ENCODE measurements at places on chromosomes 7 and 10.

GRCh38 chr10:34758447-34758996 lies 56.6 kb downstream of the PARD3 start:
- DNase-seq, result no peak

GRCh38 chr7:123204206-123204835 lies 4.6 kb upstream of the SLC13A1 start:
- no peak for DNase-seq

DNA sequence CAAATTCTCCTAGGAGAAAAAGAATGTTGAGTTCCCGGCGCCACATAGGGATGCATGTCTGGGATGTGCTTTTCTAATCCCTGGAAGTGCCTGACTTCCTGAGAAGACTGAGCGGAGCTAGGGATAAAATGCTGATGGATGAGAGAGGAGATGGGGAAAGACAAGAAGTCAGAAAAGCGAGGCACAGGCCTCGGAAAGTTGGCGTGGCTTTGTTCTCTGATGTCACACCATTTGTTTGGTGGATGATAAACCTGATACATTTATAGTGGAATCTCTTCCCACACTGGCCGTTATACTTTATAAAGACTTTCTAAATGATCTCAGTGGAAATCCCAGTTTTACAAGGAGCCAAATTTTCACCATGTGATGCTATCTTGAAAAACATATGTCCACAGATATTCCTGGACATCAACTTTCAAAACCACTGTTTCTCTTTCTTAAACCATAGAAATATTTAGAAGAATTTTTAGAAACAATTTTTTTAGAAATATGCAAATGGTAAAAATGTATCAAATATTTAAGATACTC lies 188.8 kb upstream of the SVIL start:
- DNase-seq, result no peak

GRCh38 chr7:92359801-92360200 lies 87.5 kb upstream of the GATAD1 start:
- DNase-seq, result no peak

DNA sequence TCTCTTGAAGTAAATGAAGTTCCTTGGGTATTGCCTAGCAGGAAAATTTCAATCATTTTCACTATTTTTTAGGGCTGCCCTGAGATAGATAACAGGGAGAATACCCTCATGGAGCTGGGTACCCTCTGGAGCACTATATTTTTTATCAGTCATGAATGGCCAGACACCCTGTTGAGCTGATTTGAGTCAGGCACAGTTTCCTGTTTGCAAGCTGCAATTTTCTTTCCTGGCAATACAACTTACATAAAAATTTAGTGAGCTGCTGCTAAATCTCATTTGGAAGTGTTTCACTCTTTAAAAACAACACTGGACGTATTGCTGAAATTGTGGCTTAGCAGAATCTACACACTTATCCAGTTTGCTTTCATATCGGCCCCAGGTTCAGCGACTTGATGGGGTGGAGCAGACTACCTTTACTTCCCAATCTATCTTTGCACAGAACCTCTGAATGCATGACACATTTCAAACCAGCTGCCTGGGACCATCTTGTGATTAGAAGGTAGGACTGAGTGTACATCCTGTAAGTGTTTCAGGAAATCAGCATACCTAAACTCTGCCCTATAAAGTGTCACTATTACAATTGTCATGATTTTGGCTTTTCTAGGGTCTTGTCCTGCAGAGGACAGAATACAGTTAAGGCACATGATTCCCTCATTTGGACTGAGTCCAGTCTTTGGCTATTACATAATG lies 125.7 kb upstream of the FAM3C start:
- DNase-seq, result no peak

- DNase-seq, result no peak
These were observed 46.4 kb downstream of the MYPN start for GRCh38 chr10:68155615-68156210.

- DNase-seq, result no peak
These were observed 61.5 kb downstream of the KCND2 start for GRCh38 chr7:120334475-120334874.

GRCh38 chr10:14102056-14102455 lies 228.7 kb downstream of the FRMD4A start:
- no peak for DNase-seq

DNA sequence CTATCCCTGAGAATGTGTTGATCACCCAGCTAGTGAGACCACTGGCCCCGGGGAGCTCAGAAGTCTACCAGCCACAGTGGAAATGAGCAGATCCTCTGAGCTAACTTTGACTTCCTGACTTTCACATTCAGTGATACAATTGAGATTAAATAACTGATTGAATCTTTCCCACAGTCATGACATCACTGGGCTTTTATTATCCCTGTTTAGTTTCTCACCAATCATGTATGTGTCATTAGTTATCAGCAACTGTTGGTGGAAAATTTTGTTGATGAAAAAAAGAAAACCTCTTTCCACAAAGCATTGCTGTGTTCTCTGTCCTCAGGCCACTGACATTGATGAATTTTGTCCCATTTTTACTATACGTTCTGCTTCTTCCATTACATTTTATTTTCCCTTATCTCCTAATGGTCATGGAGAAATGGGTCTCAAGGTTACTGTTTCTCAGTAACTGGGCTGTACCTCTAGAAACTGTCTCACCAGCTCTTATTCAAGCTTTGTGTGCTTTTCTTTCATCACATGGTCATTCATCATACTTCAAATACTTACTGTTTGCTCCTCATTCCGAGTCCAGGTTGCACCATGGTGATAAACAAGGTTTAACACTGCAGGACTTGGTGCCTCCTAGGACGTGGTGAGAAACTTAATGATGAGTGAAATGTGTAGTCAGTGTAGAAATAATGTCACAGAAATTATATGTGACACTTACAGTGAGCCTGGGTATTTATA lies 304.7 kb downstream of the CDK14 start:
- DNase-seq, result no peak

- DNase-seq, result no peak
These were observed 15.2 kb upstream of the SFTPA1 start for GRCh38 chr10:79595510-79595909.

DNA sequence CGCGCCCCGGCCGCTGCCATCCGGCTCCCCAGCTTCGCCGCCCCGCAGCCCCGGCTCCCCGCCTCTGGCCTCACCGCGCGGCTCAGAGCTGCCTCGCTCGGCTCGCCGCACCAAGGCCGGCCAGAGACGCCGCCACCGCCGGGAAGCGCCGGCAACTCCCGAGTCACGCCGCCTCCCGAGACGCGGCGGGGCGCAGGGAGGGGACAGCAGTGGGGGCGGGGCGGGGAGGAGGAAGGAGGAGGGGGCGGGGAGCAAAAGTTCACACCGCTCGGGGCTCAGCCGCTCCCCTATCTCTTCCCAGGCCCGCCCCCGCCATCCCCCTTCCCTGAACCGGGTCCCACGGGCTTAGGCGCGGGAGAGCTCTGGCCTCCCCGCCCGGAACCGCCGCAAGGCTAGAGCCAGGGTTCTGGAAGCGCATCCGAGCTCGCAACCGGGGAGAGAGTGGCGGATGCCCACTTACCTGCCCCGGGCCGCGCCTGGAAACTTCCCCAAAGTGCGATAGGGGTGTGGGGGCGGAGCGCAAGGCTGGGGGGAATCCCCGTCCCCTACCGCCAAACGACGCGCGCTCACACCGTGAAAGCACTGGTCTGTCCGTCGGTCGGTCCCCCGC lies 1.0 kb downstream of the CHST15 start:
- no peak for DNase-seq

DNA sequence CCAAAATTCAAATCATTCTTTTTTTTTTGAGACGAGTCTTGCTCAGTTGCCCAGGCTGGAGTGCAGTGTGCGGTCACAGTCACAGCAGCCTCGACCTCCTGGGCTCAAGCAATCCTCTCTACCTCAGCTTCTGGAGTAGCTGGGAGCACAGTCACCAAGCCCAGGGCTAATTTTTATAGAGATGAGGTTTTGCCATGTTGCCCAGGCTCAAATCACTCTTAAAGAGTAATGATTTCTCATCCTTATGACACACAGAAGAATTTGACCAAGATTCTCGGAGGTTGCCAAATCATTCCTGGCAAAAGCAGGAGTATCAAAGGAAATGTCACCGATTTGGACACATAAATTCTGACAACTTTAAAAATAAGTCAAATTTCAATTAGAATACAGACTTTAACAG lies 39.1 kb downstream of the SIRT1 start:
- DNase-seq, result no peak

DNA sequence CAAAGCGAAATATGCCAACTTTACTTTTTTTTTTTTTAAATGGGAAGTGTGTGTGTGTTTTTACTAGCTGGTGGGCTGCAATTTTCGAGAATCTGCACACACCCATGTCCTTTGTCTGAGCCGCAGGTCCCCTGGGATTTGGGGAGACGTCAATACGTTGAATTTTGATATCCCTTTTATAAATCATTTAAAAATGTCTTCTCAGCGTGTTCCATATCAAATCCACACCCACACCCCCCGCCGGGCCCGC lies 404 bp upstream of the FMC1 start:
- no peak for DNase-seq

GRCh38 chr10:119621078-119621384 lies 24.3 kb upstream of the TIAL1 start:
- no peak for DNase-seq

DNA sequence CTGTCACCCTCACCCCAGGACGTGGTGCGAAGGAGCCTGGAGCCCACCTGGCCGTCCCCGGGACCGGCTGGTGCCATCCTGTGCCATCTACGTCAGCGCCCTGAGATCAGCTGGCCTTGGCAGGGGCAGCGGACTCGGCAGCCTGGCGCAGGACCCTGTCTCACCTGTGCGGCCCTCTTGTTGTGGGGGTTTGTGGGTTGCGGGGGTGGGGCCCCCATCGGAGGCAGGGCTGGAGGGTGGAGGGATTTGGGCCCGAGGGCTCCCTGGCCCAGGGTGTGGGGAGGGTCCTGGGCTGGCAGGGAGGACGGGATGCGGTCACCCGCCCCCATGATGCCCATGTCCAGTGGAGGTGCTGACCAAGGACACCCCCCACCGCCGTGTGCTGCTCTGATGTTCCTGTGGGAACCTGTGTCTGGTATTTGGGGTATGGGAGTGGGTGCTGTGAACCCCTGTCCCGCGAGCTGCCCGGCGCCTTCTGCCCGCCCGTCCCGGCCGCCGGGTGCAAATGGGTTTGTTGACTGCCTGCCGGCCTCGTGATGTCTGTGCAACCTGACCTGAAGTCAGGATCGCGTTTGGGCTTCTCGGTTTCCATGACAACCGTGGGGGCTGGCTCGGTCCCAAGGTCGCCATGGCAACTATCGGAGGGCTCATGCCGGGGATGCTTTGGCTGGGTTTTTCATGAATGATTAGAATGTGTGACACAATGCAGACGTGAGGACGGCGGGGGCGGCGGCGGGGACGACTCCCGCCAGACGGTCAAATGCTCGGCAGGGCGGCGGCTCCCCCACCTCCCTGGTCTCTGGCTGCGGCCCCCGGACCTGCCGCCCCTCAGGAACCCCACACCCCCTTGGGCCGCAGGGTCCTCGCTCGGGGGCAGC lies 7.3 kb downstream of the MAFK start:
- no peak for DNase-seq

- DNase-seq, result no peak
These were observed 95.4 kb downstream of the GRK5 start for GRCh38 chr10:119302591-119303253.

DNA sequence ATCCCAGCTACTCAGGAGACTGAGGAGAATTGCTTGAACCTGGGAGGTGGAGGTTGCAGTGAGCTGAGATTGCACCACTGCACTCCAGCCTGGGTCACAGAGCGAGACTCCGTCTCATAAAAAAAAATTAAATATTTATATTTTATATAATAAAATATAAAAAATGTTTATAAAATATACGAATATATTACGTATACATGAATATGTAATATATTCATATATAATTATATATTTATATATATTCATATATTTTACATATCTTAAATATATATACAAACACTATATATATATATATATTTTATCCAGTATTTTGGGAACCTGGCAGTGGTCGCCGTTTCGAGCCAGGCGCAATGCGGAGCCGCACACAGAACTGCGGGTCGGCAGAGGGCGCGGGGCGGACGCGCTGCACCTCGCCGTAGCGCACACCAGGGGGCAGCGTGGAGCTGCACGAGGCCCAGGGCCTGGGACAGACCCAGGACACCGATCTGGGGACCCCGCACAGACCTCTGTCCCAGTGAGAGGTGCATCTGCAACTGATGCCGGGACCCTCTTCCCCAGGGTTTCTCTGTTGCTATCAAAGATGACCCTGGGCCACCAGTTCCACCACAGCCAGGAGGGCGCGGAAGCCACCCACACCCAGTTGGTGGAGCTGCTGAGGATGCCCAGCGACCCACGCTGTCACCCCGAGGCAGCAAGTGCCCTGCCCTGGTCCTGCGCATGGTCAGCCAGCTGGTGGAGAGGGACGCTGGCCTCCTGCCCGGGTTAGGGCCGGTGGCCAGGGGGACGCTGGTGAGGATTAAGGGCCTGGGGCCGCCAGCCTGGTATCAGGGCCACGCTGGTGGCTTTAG lies 22.7 kb downstream of the AP5Z1 start:
- peak; percentile 86 for DNase-seq

DNA sequence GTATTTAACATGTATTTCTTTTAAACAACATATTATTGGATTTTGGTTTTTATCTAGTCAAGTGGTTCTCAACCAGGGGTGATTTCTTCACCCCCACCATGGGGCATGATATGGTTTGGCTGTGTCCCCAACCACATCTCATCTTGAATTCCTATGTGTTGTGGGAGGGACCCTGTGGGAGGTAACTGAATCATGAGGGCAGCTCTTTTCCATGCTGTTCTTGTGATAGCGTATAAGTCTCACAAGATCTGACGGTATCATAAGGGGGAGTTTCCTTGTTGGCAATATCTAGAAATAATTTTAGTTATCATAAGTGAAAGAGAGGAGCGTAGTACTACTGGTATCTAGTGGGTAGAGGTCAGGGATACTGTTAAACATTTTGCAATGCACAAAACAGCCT lies 37.6 kb downstream of the TMEM168 start:
- DNase-seq, result no peak

GRCh38 chr10:30701451-30702173 lies 72.1 kb upstream of the LYZL2 start:
- peak; percentile 89 for DNase-seq

DNA sequence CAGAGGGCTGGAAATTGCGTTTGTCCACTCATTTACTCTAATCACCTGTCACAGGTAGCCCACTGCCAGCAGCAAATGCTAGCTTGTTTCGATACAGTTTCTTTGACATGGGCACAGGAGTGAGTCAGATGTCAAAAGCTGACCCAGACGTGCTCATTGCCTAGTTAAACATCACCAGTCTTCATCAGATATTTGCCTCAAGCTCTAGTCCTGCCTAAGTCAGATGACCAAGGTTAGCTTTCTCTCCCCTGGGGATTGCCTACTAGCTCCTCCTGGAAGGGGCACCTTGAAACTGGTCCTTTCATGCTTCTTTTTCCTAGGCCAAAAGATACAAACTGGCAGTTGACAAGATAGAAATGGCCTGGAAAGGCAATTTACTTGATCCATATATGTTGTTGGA lies 35.2 kb downstream of the GPAM start:
- DNase-seq, result no peak

GRCh38 chr7:127625331-127625730 lies 7.4 kb upstream of the PAX4 start:
- DNase-seq, result no peak

DNA sequence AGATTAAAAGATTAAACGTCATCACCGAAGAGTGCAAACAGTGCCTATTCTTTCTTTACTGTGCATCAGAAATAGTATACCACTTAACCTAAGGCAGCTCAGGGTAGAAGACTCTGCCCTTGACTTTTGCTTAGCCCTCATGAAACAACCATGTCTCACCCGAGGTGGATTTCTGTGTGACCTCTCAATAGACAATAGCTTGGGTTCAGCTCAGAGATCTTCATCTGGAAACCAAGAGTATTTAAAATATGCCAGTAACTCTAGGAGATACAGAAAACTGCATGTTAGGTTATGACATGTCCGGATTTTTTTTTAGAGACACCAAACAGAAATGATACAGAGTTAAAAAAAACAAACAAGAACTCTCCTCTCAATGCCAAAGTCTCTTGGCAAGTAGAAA lies 75.8 kb downstream of the JAZF1 start:
- DNase-seq, result no peak

All from activated effector memory CD4-positive, alpha-beta T cell treated with anti-CD3 and anti-CD28 coated beads, Interleukin-2, amount 50 U/mL, for 16 hours (primary cell).